ENCODE measurements at places on chromosomes 7 and 10.

- peak; percentile 25 for DNase-seq
Measured at GRCh38 chr7:115009736-115010440, 88.0 kb downstream of the MDFIC start.

- DNase-seq: no peak
Measured at GRCh38 chr7:74299401-74299800, 10.2 kb downstream of the CLIP2 start.

GRCh38 chr7:128944487-128945236 is 6.9 kb downstream of the IRF5 start:
- no peak for DNase-seq

DNA sequence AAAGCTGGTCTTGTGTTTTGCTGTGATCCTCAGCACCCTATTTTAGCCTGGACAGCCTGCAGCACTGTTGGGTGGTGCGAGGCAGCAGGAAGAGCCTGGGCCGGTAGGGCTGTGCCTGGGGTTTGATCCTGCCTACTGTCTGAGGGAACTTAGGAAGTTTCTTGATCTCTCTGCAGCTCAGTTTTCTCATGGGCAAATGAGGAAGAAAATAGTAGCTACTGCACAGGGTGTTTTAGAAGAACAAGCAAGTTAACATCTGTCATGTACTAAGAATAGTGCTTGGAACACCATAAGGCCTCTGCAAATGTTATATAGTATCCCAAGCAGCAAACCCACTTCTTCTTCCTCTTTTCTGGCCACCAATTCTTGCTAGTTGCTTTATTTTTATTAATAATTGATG is 12.0 kb upstream of the AGR2 start:
- DNase-seq: no peak

GRCh38 chr10:129546106-129546505 is 79.1 kb downstream of the MGMT start:
- DNase-seq: no peak

Data from fibroblast of skin of left quadriceps (primary cell).